ENCODE measurements at places on chromosomes 5 and 9.

DNA sequence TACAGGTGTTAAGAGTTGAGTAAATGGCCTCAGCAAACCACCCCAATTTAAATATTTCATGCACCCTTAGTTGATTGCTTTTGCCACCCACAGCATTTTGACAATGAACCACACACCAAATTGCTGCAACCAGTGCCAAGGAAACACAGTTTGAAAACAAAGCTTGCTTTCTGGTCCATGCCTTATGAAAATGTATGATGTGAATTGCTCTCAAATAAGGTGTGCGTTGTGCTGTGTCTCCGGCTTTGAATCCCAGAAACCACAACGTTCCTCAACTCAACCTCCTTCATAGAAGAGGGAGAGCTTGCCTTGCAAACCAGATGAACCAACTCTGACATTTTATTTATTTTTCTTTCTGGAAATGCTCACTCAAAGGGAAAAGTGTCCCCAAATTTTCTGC, 762.7 kb downstream of the TLE1 start:
- no peak for DNase-seq

DNA sequence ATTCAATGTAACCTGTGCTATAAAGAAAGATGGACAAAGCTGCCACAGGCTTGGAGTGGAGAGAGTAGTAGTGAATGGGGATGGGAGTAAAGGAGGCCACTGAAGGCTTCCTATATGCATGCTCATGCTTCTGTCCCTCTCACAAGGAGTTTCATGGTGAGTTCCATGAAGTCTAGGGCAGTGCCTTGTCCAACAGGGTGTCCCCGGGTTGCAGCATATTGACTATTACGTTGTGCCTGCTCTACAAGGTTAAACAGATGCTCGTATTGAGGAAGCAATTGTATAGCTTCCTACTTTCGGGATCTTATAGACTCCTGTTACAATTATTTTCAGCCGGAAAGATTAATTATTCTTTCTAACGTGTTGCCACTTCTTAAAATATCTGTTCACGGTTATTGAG, 129.1 kb upstream of the PIK3R1 start:
- DNase-seq, result no peak

DNA sequence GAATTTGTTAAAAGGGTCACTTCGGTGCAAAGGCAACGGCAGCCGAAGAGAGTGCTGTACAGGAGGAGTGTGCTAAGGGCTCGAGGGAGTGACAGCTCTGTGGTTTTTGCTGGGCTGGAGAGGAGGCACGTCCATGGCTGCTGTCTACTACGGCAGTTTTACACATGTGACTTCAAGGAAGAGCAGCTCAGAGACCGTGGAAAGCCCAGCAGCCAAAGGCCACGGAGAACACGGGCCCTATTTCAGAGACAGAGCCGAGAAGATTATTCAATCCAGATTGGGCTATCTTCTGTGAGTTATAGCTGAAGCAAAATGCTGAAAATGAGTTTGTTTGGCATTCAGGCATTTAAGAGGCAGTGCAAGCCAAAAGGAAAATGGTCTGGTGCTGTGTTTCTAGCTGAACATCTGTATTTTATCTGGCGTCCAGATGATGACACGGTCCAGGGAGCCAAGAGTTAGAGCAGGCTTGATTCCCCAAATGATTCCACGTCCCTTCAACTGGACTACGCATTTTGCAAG, 96.4 kb downstream of the RFK start:
- DNase-seq, result peak; percentile 82

DNA sequence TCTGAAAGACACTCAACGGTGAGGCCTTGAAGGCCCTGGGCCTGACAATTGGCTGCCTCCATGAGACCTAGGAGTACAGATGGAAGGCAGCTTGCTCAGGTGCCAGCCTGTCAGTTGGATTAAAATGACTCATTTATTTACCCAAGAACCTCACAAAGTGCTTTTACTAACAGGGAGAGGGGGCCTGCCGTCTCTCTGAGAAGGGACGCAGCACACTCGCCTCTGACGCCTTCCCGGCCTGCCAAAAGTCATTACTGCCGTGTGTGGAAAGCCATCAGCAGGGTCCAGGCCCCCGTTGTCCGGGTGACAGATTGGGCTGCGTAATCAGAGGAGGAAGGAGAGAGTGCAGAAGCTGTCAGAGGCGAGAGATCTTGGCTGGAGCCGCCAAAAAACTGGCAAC, 32.4 kb downstream of the DDX31 start:
- no peak for DNase-seq

DNA sequence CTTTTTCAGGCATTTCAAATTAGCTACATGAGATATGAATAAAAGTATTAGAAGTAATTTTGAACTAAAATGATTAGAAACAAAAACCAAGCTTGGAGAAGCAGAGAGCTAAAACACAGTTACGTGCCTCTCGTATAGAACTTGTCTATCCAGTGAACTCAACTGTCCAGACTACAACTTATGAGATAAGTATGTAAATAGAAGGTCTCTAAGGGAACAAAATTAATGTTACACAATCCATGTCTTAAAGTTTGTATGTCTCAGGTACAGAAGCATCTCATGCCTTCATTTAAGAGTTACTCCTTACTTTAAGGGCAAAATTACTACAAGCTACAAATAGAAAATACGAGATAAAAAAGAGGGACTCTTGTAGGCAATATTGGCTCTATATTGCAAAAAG, 316.8 kb downstream of the CETN3 start:
- DNase-seq, result no peak

DNA sequence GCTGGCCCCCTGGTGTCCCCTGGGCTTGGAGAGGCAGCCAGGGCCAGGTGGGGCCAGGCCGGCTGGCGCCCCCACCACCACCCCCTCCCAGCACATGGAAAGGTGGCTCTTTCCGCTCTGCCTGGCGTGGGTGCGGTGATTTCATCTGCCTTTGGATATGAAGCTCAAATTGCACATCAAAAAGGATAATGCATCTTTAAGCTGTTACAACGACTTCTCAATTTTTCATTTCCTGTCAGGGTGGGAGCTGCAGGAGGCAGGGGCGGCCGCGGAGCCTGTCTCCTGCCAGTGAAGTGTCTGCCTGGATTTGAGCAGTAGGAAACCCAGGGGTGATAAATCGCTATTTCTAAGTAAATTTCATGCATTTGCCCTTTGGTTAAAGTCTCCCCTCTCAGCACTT, 169.2 kb upstream of the MVB12B start:
- DNase-seq, result no peak
